Regular cardiac myocyte (primary cell): ENCODE measurements at places on chromosomes 6 and 20. TPM values are rescaled to one million over a fixed set of nuclear protein-coding genes. Genes with fewer than 3 reads are reported as not detected.

Gene CLDN20
- total RNA-seq = not detected in 2 replicates

Gene MAN1A1
- total RNA-seq = 35.3 and 120 TPM in 2 replicates

Gene LYRM2
- total RNA-seq = 24.5 and 27.6 TPM in 2 replicates

Gene ASXL1
- total RNA-seq = 29.5 and 35.5 TPM in 2 replicates

Gene TRIM31
- total RNA-seq = not detected in 2 replicates

Gene GSTA3
- not detected in 2 replicates for total RNA-seq

Gene KIF6
- total RNA-seq = under 0.01 and 0.28 TPM in 2 replicates
